Stimulated activated CD4-positive, alpha-beta T cell treated with anti-CD3 and anti-CD28 coated beads, TNF-alpha, amount 100 ng/mL, for 1 hour (primary cell): ENCODE measurements at places on chromosomes 6 and 20.

- no peak for DNase-seq
These were observed 708.4 kb upstream of the EPHA7 start for GRCh38 chr6:94127716-94128115.

DNA sequence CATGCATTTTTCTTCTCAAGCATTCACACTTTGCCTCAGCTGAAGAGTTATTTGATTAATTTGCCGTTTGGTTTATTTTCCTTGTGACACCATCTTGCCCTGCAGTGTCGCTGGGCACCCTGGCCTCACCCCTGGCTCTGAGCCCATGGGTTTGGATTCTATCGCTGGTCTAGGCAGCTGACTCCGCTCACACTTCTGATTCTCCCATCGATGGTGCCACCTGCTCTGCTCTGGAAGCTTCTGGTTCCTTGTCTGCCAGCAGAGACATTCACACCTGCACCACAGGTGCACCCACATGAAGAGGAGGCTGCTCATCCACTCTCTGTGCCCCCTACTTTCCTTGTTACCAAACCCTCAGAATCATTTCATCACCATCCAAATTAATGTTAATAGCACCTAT is 291.6 kb upstream of the CDH4 start:
- no peak for DNase-seq

DNA sequence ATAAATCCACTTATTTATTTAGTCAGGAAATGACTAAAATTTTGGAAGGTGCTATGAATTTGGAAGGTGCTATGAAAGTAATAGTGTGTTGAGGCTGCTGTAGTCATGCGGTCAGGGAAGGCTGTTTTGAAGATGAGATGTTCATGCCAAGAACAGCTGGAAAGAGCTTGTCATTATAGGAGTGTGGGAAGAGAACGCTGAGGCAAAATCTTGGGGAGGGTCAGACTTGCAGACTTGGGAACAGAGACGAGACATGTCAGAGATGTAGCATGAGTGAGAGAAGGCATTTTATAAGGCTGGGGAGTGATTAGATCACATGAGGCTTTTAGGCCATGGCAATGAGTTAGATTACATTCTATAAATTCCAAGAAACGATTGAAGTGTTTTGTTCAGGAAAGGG is 124.0 kb upstream of the B3GAT2 start:
- DNase-seq, result no peak

- no peak for DNase-seq
These were observed 236.9 kb downstream of the CD109 start for GRCh38 chr6:73932866-73933265.

DNA sequence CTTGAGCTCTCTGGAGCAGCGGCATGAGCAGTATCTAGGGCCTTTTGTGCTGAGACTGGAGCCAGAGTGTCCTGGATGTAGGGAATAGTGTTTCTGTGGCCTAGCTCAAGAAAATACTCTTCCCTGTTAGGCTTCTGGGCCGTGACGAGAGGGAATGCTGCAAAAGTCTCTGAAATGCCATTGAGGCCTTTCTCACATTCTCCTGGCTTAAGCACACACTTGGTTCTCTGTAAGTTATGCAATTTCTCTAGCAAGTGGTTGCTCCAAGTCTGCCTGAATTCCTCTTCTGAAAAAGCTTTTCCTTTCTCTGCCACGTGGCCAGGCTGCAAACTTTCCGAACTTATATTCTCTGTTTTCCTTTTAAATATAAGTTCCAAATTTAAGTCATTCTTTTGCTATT is 744.4 kb downstream of the GRIK2 start:
- DNase-seq, result no peak

GRCh38 chr20:44231713-44232468 is 15.2 kb upstream of the GDAP1L1 start:
- DNase-seq, result no peak

DNA sequence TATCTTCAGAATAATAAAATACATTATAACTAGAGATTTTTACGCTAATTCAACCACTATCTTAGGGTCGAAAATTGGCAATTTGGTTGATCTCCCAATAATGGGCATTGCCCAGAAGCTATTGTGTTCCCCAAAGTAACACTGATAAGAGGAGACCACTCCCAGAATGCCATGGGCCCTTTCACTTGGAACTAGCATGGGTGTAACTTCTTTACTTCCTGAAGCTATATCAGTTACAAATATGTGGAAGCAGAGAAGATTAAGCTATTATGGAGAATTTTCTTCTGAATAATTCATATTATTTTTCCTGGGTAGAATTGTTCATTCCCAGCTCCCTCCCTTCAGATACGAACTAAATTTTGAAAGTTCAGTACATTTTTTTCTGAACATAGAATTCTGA is 48.2 kb upstream of the JAG1 start:
- no peak for DNase-seq

DNA sequence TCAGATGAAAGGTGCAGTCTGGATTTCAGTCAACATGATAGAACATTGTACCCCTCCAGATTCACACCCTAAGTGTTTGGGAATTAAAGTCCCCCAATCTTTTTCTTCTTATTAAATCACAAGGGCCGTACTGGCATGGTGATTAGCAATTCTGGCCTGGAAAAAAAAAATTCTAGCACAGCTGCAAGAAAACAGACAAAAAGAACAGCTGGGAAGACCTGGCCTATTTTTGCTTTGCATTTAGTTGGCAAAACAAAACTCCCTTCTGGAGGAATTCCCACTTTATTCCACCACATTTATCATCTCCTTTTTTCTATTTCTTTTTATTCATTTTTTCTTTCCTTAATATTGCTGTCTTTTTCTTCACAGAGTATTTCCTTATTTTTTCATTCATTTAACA is 39.8 kb upstream of the AKAP12 start:
- no peak for DNase-seq
